ENCODE measurements at places on chromosomes 1 and 21.
A peak's percentile ranks its signal among the peaks of the same experiment; 100 is the strongest.

DNA sequence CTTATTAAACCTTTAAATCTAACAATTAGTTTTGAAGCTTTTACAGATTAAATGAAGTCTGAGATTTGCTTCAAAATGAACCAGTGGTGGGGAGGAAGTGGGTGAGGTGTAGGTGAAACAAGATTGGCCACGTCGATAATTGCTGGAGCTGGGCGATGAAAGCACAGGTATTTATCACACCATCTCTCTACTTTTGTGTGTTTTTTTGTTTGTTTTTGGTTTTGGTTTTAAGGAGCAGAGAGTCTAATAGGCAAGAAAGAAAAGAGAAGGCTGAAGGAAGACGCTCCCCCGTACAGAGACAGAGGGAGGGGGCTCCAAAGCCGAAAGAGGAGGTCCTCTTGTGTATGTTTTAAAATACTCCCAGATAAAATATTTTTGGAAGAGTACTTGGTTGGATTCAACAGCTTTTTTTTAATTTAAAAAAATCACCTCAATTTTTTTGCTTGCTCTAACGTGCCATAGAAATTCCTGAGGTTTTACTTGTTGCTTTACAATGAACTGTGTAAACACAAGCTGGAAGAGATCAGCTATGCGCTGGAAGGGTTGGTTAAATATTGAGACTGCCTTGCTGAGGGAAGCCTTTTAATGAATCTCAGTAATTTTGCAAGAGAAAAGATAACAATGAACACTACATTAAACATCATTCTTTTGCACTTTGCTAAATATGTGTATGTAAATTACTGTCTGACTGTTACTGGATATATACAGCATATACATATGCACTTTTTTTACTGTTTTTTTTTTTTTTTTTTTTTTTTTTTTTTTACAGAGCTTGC lies 6.7 kb upstream of the LGALS8 start:
- DNase-seq = no peak

- no peak for DNase-seq
Observed at GRCh38 chr1:115164484-115164883, 75.2 kb upstream of the TSPAN2 start.

DNA sequence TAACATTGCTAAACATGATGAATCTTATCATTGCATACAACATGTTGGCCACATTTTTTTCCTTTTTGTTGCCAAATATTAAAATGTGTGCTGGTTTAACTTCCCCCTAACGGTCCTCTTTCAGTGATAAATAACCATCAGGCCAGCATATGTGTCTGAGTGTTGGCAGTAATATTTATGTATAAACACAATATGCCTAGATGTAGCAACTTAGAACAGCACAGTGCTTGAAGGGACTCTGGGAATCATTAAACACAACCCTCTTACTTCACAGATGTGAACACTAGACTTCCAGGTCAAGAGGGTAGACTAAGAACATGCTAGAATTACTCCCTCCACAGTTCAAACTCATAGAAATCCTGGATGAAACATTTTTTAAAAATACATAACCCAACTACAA lies 581.8 kb downstream of the PLPP3 start:
- no peak for DNase-seq

DNA sequence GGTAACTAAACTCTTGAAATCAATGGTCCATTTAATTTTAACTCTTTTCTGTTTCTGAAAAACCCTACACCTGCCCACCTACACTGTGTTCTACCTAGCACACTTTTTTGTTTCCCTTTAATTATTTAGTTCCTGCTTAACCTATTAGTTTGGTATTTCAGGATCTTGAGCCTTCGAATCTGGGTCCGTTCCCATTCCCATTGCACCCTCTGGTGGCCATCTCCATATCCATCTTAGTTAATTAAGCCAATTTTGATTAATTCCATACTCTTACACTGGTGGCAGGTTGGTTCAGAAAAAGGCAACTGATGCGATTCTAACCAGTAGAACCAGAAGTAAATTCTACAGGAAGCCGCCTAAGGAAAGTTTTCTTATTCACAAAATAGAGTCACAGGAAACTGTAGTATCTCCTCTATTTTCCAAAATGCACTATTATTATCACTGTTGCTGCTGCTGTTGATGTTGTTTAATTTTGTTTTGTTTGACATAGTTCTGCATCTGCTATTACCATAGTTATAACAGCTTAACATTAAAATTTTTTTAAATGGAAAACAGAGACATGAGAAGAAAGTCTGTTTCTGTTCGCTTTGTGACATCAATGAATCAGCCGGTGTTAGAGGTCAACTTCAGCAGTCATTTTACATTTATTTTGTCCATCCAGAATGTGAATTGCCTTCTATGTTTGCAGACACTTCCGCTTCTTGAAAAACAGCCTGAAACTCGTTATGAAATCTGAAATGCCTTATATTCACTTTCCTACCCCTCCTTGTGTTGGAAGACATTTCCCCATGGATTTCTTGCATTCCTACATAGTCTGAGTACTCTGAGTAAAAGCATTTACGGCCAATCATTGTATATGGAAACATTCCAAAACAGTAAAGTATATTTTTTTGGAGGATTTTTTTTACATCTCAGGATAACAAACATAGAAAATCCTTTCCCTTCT lies 115.5 kb upstream of the NCAM2 start:
- peak; percentile 52 for DNase-seq

- no peak for DNase-seq
Observed at GRCh38 chr21:41600556-41600955, 92.6 kb upstream of the TMPRSS2 start.

DNA sequence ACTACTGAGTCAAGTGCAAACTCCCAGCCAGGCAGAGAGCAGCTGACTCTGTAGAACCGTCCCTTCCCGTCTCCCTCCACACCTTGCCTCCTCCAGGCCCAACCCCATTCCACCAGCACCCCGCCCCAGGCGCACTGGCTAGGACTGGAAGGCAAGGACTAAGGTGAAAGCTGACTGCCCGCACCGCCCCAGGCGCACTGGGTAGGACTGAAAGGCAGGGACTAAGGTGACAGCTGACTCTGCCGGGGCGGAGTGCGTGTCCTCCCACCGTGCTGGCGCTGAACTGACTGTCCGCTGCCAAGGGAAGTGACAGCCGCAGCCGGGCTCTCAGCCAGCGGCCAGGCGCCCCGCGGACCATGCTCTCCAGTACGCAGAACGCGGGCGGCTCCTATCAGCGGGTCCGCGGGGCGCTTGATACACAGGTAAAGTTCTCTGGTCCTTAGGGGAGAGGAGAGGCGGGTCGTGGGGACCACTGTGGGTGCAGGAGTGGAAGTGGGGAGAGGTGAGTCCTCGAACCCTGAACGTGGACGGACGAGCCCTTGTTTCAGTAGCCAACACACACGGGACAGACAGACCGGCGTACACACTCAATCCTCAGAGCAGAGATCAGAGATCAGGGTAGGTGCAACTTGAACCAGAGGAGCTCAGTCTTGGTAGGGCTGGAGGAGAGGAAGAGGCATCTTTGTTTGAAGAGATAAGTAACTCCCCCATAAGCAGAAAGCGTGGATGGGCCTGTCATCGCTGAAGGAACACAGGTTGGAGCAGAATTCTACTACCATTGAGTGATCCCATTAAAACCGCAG lies 58.0 kb downstream of the RBM11 start:
- DNase-seq = no peak

DNA sequence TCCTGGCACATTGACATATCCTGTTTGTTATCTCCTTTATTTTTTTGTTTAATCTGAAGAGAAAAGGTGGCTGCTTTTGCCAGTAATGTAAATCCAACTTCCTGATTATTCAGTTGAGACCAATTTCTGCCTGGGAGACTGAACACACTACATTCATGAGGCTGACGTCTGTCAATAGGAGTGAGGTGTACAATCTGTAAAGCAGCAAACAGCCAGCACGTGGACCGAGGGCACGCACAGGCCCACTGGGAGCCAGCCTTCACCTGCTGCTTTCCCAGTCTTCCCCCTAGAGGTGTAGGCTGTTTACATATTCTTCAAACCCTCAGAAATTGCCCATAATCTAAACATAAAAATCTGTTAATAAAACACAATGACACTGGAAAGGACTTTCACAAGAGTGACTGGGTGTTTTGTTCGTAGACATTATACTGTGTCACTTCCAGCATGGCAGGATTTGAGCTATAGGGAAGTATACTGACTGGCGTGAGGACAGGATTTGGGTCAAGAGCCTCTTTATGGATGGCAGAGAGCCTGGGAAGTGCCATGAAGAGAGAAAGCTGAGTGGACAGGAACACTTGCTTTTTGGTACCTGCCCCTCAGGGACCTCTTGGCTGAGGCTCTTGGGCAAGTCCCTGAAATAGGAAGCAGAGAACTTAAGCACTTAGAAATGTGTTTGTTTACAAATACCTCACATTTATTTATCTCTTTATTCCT lies 552.9 kb upstream of the CAMK1G start:
- DNase-seq = no peak

- no peak for DNase-seq
Observed at GRCh38 chr1:76290271-76290670, 215.7 kb downstream of the ST6GALNAC3 start.

DNA sequence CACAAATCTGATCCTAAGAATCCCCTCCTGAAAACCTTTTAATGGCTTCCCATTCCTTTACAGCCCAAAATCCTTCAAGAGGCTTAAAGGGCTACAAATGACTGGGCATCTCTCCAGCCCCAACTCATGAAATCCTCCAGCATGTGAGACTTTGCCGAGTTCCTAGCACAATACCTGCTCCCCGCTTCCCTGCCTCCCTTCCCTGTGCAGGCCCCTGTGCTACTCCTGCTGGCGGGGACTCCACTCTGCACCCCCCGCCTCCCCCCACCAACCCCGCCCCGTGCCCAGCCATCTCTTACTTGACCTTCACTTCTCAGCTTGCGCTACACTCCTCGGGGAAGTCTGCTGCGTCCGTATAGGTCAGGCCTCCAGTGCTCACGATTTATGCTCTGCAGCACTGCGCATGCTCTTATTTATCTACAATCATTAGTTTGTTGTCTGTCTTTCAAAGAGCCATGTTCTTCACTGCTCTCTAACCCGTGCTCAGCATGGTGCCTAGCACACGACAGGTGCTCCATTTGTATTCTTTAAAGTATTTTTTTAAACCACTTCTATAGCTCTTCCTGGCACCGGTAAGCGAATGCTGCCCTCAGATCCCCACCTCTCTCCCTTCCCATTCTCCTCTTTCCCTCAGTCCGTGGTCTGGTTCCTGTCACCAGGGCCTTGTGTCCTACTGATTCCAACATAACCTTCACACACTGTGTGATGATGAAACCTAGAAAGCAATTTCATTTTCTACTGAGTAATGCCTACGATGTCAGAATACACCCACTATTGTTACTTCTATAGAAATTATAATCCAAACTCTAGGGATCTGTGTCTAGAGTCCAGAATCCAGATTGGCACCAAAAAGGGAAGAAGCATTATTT lies 37.5 kb upstream of the PLA2G2C start:
- DNase-seq = no peak

- no peak for DNase-seq
Observed at GRCh38 chr21:20802631-20803260, 195.5 kb upstream of the NCAM2 start.

DNA sequence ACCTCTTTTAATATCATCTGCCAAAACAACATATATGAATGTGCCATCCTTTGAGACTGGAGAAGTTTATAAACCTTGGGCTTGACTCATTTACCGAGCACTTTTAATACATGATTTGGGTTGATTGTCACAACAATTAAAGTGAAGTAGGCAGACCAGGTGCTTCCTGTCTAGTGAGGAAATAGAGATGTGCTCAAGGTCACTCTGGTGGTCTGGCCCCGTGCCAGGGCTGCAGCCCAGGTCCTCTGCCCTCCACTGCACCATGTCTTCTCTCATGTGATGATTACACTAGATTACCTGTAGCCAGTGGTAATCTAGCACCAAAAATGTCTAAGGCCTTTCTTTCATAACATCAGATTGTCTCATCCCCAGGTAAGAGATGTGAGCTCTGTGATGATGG lies 61.8 kb upstream of the LAMC2 start:
- DNase-seq = no peak

- no peak for DNase-seq
Observed at GRCh38 chr1:3469849-3470649, 15.6 kb downstream of the ARHGEF16 start.

- DNase-seq = no peak
Observed at GRCh38 chr1:12754738-12755137, 8.7 kb downstream of the CFAP107 start.

- no peak for DNase-seq
Observed at GRCh38 chr1:194705123-194705854, 1518.9 kb upstream of the B3GALT2 start.

- no peak for DNase-seq
Observed at GRCh38 chr1:77031106-77031662, 163.9 kb downstream of the ST6GALNAC5 start.

DNA sequence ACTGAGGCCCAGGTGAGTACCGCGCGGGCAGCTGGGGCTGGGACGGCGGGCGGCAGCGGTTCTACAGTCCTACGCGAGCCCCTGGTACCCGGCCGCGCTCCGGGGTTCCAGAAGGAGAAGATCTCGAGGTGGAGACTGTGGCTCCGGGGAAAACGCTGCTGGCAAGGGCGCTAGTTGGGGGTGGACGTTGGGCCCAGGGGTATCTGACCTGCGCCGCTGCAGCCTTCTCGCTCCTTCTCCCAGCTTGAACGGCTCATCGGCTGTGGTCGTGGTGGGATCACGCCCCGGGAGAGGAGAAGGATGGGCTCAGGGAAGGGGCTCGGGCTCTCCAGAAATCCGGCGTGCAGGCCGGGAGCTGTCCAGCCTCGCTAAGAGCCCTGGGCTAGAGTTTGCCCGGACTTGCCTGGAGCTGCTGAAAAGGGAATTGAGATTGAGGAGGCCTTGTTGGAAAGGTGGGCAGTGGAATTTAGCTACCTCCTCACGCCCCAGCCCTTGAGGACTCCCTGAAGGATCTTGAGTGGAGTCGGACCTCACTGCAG lies 1.1 kb upstream of the POU3F1 start:
- no peak for DNase-seq

GRCh38 chr1:153365696-153366095 lies 8.0 kb downstream of the S100A9 start:
- no peak for DNase-seq

- DNase-seq = no peak
Observed at GRCh38 chr1:86504895-86505563, 36.3 kb downstream of the CLCA1 start.

- no peak for DNase-seq
Observed at GRCh38 chr1:58986996-58987767, 203.3 kb upstream of the JUN start.

GRCh38 chr1:177794376-177794991 lies 175.4 kb downstream of the SEC16B start:
- DNase-seq = peak; percentile 39

DNA sequence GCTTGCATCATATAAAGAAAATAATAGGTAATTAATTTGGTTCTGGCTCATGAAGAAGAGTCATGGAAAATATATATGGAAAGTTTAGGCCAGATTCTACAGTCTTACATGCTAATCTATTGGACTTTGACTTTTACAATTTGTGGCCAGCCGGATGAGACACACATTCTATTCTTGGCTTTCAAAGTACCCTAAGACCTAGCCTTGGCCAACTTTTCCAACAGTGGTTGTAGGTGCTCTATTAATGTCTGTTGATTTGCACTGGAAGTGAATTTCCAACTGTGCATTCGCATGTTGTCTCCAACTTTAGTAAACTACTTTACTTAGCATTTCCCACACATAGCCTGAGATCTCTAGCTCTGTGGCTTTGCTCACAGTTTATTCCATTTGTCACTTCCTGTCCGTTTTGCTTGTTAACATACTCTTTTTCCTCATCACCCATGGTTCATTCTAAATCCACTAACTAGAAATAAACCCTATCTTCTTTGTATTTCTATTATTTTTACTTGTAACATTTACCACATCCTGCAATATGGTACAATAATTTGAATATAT lies 644.0 kb downstream of the PTPRC start:
- DNase-seq = no peak
